ENCODE measurements at places on chromosomes 6 and 20.

- DNase-seq = no peak
Observed at GRCh38 chr6:36277946-36278470, 8.1 kb downstream of the PNPLA1 start.

GRCh38 chr20:14947536-14947935 lies 610.1 kb upstream of the FLRT3 start:
- DNase-seq = no peak

DNA sequence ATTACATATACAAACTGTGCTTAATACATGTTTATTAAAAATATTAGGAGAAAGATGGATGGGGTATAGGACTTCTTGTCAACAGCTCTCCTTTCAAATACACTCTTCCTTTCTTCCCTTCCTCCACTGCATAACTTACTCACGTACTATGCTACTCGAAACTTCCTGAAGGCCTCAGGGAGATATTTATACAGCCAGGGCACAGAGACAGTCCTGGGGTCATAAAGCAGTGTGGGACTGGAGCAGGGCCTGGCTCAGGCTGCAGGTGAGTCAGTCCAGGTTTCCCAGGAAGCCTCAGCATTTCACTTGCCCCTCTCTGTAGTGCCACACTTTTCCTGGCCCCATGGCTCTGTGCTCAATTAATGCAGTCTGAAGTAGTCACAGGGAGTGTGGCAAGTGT lies 157.0 kb downstream of the UBE3D start:
- DNase-seq = no peak

- DNase-seq = no peak
Observed at GRCh38 chr20:24909086-24909780, 39.8 kb upstream of the CST7 start.

DNA sequence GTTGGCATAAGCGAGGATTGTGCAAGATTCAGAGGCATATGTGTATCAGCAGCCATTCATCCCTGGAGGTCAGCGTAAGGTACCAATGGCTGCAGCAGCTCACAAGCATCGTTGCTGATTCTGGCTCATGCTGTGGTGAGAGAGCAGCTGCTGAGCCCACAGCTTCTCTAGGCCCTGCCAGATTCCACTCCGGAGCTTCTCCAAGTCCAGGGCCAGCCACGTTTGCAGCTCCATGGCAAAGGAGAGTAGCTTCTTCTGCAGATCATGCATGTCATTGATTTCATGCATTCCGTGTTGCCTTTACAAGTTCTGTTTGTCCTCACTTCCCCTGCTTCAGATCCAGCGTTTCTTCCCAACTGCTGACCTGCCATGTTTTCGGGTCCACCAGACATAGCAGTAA lies 474.8 kb upstream of the ID4 start:
- no peak for DNase-seq

- DNase-seq = no peak
Observed at GRCh38 chr6:131976545-131977061, 25.4 kb upstream of the CCN2 start.

- DNase-seq = no peak
Observed at GRCh38 chr20:37511610-37512275, 9.3 kb upstream of the NNAT start.

- no peak for DNase-seq
Observed at GRCh38 chr6:161407581-161407980, 133.7 kb upstream of the AGPAT4 start.

- DNase-seq = no peak
Observed at GRCh38 chr20:5612581-5613301, 137.5 kb upstream of the SHLD1 start.

DNA sequence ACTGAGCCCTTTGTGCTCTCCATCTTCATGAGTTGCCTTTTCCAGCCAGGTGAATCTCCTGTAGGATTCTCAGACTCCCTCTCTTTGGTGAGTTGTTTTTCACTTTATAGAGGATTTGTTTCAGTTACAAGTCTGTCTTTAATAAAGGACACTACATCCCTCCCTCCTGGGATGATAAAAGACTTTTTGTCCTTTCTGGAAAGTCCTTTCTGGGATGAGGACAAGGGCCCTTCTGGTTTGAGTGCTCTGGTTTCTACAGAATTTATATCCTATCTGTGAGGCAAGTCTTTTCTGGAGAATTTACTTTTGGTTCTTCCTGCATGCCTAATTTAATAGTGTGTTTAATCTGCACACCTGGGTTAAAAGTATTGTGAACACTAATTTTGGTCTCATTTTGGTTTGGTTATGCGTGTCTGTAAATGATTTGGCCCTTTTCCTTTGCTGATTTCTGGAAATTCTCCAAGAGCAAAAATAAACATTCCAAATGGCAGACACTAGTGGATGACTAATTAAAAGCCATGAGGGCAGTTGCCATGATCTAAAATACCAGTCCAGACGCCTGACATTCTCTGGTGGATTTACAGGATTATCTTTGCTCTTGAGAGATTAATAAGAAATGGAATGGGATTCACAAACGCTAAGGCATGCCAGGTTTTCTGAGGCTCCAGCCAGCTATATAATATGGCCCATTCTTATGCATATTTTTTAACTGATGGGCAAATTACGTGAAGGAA lies 44.8 kb downstream of the TCP11 start:
- no peak for DNase-seq

GRCh38 chr6:15410752-15411151 lies 164.9 kb downstream of the JARID2 start:
- DNase-seq = no peak

DNA sequence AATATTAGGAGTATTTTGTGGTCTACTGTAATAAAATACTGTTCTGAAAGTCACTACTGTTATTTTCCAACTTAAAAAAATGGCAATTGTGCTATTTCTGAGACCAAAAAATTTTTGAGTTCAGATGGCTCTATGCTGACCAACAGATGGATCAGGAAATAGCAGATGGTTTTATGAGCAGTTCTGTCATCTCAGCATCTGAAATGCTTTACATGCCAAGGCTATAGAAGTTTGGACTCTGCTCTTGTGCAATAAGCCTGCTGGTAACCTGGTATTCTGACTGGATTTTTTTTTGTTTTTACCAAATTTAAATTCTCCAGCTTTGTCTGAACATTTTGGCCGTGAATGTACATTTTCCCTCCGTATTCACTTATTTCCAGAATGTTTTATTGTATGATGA lies 1127.5 kb downstream of the GRIK2 start:
- no peak for DNase-seq

- no peak for DNase-seq
Observed at GRCh38 chr6:152167641-152168603, 360.4 kb downstream of the ESR1 start.

- DNase-seq = no peak
Observed at GRCh38 chr20:48139262-48140041, 354.2 kb upstream of the SULF2 start.

- no peak for DNase-seq
Observed at GRCh38 chr6:32659856-32660595, 6.4 kb downstream of the HLA-DQB1 start.

DNA sequence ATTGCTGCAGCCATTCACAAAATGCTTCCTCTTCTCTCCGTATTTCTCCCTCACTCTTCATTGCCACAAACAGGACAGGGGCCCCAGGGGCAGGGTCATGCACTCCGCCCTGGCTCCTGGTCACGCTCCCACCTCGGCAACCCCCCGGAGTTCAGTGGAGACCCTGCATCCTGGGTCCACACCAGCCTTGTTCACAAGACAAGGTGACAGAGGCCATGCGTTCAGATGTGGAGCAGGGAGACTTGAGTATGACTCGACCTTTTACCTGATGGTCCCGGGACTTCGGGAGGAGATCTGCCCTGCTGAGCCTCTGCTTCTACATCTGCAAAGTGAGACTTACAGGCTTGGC lies 49.4 kb downstream of the ANKRD60 start:
- DNase-seq = no peak

DNA sequence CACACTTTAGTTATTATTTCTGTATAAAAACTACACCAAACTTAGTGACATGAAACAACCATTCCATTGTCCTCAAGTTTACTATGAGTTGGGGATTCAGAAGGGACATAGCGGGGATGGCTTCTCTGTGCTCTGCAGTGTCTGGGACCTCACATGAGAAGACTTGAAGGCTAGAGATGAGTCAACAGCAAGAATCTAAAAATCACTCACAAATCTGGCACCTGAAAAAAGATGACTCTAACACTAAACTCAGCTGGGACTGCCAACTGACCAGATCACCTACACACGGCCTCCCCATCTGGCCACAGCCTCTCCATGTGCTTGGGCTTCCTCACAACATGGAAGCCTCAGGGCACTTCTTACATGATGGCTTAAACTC lies 63.0 kb upstream of the EYA2 start:
- no peak for DNase-seq

- no peak for DNase-seq
Observed at GRCh38 chr20:889106-889505, 27.0 kb downstream of the ANGPT4 start.

DNA sequence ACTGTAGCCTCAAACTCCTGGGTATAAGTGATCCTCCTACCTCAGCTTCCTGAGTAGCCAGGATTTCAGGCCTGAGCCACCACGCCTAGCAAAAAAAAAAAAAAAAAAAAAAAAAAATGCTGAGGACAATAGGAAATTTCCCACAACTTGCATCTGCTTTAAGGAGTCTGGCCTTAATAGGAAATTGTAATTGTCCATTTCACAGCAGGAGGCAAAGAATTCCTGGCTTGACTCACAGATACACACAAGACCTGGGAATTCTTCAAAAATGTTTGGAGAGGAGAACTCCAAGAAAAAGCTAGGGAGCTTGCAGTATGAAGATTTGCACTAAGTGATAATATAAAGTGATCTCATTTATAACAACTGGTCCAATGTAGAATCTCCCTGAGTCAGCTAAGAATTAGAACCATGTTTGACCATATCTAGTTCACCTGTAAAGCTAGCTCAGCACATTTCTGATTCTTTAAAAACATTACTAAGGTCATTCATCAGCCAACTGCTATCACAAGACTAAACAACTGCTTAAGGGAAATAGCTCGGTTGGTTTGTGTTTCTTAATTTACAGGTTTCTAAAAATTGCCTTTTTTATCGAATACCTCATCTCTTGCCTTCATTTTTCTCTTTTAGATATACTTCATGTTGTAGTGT lies 80.2 kb upstream of the SLC2A12 start:
- DNase-seq = no peak
